Activated CD4-positive, alpha-beta T cell treated with anti-CD3 and anti-CD28 coated beads, Interleukin-2, amount 10 ng/mL, durations not matched to agents 7 days and 5 days (primary cell): ENCODE measurements at places on chromosomes 6 and 20. TPM values are rescaled to one million over a fixed set of nuclear protein-coding genes. Genes with fewer than 3 reads are reported as not detected.

DNA sequence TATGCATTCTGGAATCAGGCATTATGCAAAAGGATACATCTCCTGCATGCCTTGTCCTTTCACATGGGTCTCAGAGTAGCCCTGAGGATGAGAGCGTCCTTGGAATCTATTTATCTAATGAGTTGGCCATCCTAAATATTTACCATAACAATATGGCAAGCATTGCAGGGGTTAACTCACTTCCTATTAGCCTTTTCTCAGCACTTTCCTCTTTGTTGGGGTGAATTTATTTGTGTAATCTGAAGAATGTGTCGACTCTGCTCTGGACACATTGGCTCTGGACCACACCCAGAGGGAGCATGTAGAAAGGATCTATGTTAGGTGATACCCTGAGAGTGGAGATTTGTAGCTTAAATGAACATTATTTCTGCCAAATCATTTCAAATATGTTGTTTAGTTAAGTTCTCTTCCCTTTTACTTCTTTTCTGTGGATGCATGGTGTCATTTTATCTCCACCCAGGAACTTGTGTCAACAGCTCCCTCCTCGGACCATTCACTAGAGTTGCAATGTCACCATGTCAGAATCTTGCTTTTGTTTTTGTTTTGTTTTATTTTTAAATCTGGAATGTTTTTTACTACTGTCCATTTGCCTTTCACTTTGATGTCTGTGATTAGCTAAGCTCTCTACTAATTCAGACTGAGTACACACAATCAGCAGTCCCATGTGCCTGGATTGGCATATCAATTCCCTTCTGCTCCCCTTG, 757.0 kb upstream of the MMS22L start:
- H3K4me3 ChIP-seq: no peak overlapping the region
- no peak for DNase-seq
- H3K27me3 ChIP-seq: no peaks in the 10 kb centered on the region
- no peaks in the 10 kb centered on the region for H3K4me1 ChIP-seq

Gene MRAP2
- total RNA-seq: not detected

Gene NUS1
- total RNA-seq: 27.8 TPM

DNA sequence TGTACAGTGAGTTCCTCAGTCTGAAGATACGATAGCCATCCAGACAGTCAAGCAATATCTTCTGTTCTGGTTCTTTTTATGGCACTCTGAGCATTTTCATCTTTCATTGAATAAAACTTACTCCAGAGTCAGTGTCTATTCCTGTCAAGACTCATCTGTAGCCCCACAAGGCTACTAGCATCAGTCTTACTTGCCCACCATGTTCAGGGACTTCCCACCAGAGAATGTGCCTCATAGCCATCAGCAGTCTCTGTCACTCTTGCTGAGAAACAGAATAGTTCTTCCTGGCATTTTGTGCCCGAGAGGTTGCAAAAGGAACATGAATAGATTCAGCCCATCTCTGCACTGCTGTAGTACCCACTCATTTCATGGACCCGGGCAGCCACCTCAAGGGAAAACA, 12.7 kb upstream of the DCBLD1 start:
- DNase-seq: no peak
- H3K4me3 ChIP-seq: no peak overlapping the region
- peaks cover 38% of the 10 kb centered on the region for H3K27me3 ChIP-seq
- no peak overlapping the region for H3K27ac ChIP-seq
- peaks cover 30% of the 10 kb centered on the region for H3K4me1 ChIP-seq
- H3K36me3 ChIP-seq: no peaks in the 10 kb centered on the region

DNA sequence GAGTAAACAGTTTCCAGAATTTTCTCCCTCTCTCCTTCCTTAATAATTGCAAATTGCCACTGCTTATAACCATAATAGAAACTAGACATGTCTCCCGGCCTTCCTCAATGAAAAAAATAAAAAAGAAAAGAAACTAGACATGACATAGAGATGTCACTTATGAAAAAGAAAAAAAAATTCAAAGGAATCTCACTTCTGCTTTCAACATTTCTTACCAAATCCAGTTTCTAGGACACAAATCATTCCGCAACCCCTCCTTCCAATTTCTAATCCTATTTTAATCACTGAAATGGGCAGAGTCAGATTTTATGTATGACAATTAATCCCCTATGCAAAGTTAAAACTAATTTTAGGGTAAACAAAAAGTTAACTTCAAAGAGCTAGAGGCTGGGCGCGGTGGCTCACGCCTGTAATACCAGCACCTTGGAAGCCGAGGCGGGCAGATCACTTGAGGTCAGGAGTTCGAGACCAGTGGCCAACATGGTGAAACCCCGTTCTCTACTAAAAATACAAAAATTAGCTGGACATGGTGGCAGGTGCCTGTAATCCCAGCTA, 40.1 kb upstream of the EEF1A1 start:
- no peaks in the 10 kb centered on the region for H3K27me3 ChIP-seq
- H3K36me3 ChIP-seq: no peaks in the 10 kb centered on the region
- peaks cover 6% of the 10 kb centered on the region for H3K4me1 ChIP-seq
- DNase-seq: no peak
- no peak overlapping the region for H3K4me3 ChIP-seq
- no peak overlapping the region for H3K27ac ChIP-seq

DNA sequence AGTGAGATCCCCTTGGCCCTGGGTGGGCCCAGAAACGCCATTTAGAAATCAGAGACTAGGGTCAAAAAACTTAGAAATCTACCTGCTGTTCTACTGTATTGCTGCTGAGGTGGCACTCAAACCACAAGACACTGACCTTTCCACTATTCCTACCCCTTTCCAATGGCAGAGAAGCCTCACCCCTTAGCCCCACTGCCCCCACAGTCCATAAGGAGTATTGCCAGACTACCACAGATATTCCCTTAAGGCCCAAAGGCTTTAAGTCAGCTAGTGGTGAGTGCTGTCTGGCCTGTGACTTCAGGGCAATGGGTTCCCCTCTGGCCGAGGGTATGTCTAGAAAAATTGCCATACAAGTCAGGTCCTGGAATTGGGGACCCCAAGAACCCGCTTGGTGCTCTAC, 656.1 kb downstream of the COL12A1 start:
- H3K27ac ChIP-seq: no peak overlapping the region
- DNase-seq: no peak
- H3K4me1 ChIP-seq: no peaks in the 10 kb centered on the region
- no peak overlapping the region for H3K4me3 ChIP-seq

DNA sequence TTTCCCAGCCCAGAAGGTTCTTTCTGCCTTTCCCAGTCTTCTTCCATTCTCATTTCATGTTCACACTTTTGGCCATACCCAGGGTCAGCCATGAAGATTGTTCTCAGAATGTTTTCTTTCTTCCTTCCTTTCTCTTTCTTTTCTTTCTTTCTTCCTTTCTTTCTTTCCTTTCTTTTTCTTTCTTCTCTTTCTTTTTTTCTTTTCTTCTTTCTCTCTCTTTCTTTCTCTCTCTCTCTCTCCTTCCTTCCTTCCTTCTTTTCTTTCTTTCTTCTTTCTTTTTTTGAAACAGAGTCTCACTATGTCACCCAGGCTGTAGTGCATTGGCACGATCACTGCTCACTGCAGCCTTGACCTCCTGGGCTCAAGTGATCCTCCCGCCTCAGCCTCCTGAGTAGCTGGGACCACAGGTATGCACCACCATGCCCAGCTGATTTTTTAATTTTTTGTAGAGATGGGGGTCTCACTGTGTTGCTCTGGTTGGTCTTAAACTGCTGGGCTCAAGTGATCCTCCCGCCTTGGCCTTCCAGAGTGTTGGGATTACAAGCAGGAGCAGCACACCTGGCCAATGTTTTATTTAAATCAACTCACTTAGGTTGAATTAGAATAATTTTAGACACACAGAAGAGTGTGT, 13.1 kb upstream of the FAM110A start:
- no peaks in the 10 kb centered on the region for H3K36me3 ChIP-seq
- H3K27ac ChIP-seq: no peak overlapping the region
- H3K4me3 ChIP-seq: no peak overlapping the region
- no peak for DNase-seq
- H3K27me3 ChIP-seq: peaks cover 3% of the 10 kb centered on the region

GRCh38 chr20:3783068-3783489, 1.8 kb upstream of the SPEF1 start:
- peaks cover 20% of the 10 kb centered on the region for H3K27me3 ChIP-seq
- peaks cover 12% of the 10 kb centered on the region for H3K36me3 ChIP-seq
- DNase-seq: no peak
- no peak overlapping the region for H3K4me3 ChIP-seq
- H3K4me1 ChIP-seq: peaks cover 54% of the 10 kb centered on the region

GRCh38 chr6:80094017-80094416, 12.5 kb upstream of the BCKDHB start:
- H3K27ac ChIP-seq: no peak overlapping the region
- H3K36me3 ChIP-seq: no peaks in the 10 kb centered on the region
- peak; percentile 16 for DNase-seq
- H3K4me1 ChIP-seq: peaks cover 10% of the 10 kb centered on the region

GRCh38 chr6:20954315-20954714, 420.1 kb downstream of the CDKAL1 start:
- no peak for DNase-seq
- no peak overlapping the region for H3K27ac ChIP-seq
- H3K36me3 ChIP-seq: peaks cover 9% of the 10 kb centered on the region
- H3K27me3 ChIP-seq: no peaks in the 10 kb centered on the region
- no peak overlapping the region for H3K4me3 ChIP-seq

DNA sequence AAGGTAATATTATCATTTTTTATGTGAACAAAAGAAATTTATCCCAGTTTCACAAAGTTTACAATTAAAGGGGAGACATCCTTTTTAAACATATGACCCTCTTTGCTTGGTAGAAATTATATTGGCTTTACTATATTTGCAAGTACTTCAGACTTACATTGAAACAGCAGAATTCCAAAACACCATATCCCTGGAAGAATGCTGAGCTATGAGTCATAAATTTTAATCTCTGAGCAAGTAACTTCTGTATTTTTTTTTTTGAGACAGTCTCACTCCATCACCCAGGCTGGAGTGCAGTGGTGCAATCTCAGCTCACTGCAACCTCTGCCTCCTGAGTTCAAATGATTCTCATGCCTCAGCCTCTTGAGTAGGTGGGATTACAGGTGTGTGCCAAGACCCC, 240.4 kb downstream of the TBC1D32 start:
- no peaks in the 10 kb centered on the region for H3K4me1 ChIP-seq
- H3K36me3 ChIP-seq: no peaks in the 10 kb centered on the region
- no peak for DNase-seq
- H3K27me3 ChIP-seq: no peaks in the 10 kb centered on the region

GRCh38 chr6:21984561-21984960, 312.3 kb downstream of the PRL start:
- no peaks in the 10 kb centered on the region for H3K36me3 ChIP-seq
- H3K4me1 ChIP-seq: peaks cover 23% of the 10 kb centered on the region
- no peak for DNase-seq
- H3K4me3 ChIP-seq: no peak overlapping the region
- no peak overlapping the region for H3K27ac ChIP-seq

Gene LAMP5
- not detected for total RNA-seq

Gene SLC17A3
- 0.75 TPM for total RNA-seq

Gene BAG2
- total RNA-seq: 7.7 TPM

GRCh38 chr20:45359069-45359405, 3.9 kb upstream of the SYS1 start:
- no peaks in the 10 kb centered on the region for H3K27me3 ChIP-seq
- H3K27ac ChIP-seq: no peak overlapping the region

Gene B3GAT2
- total RNA-seq: not detected

Gene MAS1
- not detected for total RNA-seq

Gene RUNX2
- total RNA-seq: 13.4 TPM

GRCh38 chr6:106199998-106200397, 113.9 kb downstream of the PRDM1 start:
- peaks cover 40% of the 10 kb centered on the region for H3K4me1 ChIP-seq
- H3K27me3 ChIP-seq: no peaks in the 10 kb centered on the region
- no peak for DNase-seq
- H3K4me3 ChIP-seq: no peak overlapping the region
- no peak overlapping the region for H3K27ac ChIP-seq

- H3K4me1 ChIP-seq: peaks cover 10% of the 10 kb centered on the region
- no peaks in the 10 kb centered on the region for H3K36me3 ChIP-seq
- no peak for DNase-seq
- H3K4me3 ChIP-seq: no peak overlapping the region
Measured at GRCh38 chr20:19981031-19981451, 36.1 kb upstream of the NAA20 start.

DNA sequence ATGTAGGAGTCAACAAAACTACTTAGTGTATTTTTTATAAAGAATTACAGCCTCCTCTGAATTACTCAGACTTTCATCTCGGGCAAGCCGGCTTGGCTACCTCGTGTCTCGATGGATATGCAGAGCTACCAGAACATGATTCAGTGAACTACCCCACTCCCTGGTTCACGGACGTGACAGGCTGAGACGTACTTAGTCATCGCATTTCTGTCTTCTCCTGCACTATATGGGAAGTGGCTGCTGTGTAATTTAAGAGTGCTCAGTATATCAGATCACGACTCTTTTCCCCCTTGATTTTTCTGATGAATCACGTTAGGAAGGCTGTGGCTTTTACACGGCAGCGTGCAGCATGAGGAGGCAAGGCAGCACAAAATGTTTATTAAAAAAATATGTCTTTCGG, 302.7 kb upstream of the ZFP64 start:
- H3K4me3 ChIP-seq: no peak overlapping the region
- H3K27ac ChIP-seq: no peak overlapping the region
- no peaks in the 10 kb centered on the region for H3K36me3 ChIP-seq
- peaks cover 16% of the 10 kb centered on the region for H3K4me1 ChIP-seq
- peak; percentile 9 for DNase-seq

- peak overlapping the region; percentile 88 for H3K27ac ChIP-seq
- DNase-seq: peak; percentile 20
- H3K36me3 ChIP-seq: no peaks in the 10 kb centered on the region
- peak overlapping the region; percentile 94 for H3K4me3 ChIP-seq
- H3K27me3 ChIP-seq: no peaks in the 10 kb centered on the region
Measured at GRCh38 chr6:133953634-133954415, 801 bp downstream of the TBPL1 start.

- no peak overlapping the region for H3K4me3 ChIP-seq
- H3K4me1 ChIP-seq: peaks cover 12% of the 10 kb centered on the region
- H3K36me3 ChIP-seq: peaks cover 34% of the 10 kb centered on the region
- DNase-seq: no peak
- H3K27me3 ChIP-seq: no peaks in the 10 kb centered on the region
Measured at GRCh38 chr20:34526466-34526865, 10.2 kb downstream of the DYNLRB1 start.

- peaks cover 21% of the 10 kb centered on the region for H3K27me3 ChIP-seq
- H3K4me3 ChIP-seq: peak overlapping the region; percentile 95
- peaks cover 6% of the 10 kb centered on the region for H3K36me3 ChIP-seq
- peak overlapping the region; percentile 88 for H3K27ac ChIP-seq
- H3K4me1 ChIP-seq: peaks cover 60% of the 10 kb centered on the region
Measured at GRCh38 chr6:44265722-44266233, 427 bp upstream of the NFKBIE start.
